ENCODE measurements at places on chromosomes 4 and X.

GRCh38 chrX:20971250-20971649 lies 403.0 kb upstream of the CNKSR2 start:
- DNase-seq = no peak

GRCh38 chr4:1231637-1232360 lies 17.1 kb downstream of the CTBP1 start:
- DNase-seq = no peak

GRCh38 chr4:20480165-20480947 lies 219.9 kb upstream of the PACRGL start:
- DNase-seq = no peak

GRCh38 chr4:5956285-5957021 lies 61.8 kb downstream of the C4orf50 start:
- DNase-seq = no peak

DNA sequence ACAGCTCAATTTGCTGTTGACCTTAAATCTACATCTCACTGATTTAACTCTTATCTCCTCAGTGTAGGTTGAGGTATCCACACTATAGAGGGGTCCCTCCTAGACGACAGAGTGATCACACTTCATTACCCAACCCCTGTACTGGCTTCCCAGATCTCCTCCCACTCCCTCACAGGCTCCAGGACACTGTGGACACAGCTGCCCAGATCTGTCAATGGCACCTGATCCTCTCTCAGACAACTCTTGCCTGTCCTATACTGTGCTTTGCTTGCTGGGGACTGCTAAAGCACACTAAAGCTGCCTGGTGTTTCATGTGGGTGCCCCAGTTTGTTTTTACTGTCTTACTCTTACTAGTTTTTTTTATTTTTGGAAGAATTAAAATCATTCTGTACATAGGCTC lies 27.9 kb downstream of the RAB40AL start:
- DNase-seq = peak; percentile 0

DNA sequence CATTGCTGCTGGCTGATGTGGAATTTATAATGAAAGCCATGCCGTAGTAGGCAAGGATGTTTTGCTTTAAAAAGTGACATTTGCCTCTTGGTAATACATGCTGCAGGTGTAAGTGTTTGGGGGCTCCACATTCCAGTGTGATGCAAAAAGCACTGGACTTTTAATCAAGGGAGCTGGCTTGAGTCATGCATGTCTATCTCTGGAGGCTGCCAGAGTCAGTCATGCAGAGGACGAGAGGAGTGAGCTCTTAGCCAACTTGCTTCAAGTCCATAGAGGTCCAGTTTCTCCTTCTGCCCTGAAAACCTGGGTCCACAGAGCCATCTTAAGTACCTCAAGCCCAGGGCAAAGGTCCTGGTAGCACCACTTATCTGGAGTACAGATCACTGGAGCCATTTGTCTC lies 11.6 kb upstream of the CXCL13 start:
- DNase-seq = no peak

GRCh38 chrX:24774650-24775049 lies 80.9 kb downstream of the POLA1 start:
- no peak for DNase-seq

DNA sequence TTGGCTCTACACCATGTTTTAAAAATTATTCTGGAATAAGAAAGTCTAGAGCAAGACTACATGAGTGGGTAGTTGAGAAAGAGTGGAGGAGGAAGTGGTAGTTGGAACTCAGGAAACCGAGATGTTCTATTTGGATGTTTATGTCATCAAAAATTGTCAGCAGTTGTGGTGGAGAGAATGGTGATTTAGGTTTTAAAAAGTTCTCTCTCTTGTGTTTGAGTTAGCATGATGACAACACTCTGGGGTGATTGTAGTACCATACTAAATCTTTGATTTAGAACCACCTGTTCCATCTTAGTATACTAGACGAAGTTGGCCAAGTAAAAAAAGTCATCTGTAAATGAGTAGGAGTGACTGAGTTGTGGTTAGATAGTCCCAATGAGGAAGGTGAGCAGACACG lies 40.7 kb downstream of the KLHL2 start:
- no peak for DNase-seq

DNA sequence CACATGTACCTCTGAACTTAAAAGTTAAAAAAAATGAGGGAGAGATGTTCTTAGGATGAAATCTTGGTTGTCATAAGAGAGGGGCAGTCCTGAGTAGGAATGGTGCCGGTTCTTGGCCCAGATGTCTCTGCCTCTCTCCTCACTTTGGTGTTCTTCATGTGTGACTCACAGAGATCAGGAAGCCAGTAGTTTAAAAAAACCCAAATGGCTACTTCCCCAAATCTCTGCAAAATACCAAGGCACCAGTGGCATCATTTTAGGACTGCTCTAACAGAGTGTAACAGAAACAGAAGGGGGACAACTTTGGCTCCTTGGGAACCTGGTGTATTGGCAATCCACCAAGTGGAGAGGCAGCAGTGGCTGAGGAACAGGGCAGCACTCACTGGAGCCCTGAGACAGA lies 116.8 kb downstream of the SCD5 start:
- no peak for DNase-seq

GRCh38 chrX:9871701-9872268 lies 85.6 kb downstream of the SHROOM2 start:
- no peak for DNase-seq

- no peak for DNase-seq
These were observed 793 bp downstream of the TSPAN7 start for GRCh38 chrX:38561951-38562719.

GRCh38 chrX:69226459-69227158 lies 61.4 kb upstream of the PJA1 start:
- no peak for DNase-seq

DNA sequence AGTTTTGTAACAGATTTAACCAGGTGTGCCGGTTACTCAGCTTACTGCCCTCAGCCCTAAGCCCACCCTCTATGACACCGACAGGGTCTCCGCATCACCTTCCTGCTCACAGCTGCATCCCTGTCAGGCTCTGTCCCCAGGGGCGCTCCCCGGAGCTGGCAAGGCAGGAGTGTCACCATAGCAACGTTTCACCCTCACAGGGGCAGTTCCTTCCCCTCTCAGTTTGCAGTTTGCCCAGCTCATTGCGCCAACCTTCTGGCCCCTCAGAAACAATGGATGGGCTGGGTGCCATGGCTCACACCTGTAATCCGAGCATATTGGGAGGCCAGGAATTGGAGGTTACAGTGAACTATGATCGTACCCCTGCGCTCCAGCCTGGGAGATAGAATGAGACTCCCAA lies 42.6 kb downstream of the RGS12 start:
- no peak for DNase-seq

- no peak for DNase-seq
These were observed 36.3 kb downstream of the IL21 start for GRCh38 chr4:122584519-122584918.

DNA sequence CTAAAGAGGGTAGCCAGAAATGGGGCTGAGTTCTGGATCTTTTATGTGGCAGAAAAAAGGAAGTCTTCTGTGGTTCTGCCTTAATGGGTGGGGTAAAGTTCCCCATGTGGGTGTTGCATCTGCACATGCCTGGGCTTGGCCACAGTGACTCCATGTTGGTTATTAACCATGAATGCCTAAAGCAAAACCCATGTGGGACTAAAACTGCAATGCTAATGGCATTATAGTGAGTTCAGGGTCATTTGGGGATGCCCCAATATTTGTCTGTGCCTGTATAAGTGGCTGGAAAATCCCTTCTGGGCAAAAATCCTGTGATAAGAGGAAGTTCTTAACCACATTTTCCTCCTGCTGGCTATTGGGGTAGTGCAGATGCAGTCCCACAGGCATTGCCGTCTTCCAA lies 857.4 kb downstream of the FAT4 start:
- no peak for DNase-seq

GRCh38 chr4:105845559-105845958 lies 49.7 kb upstream of the NPNT start:
- DNase-seq = no peak

DNA sequence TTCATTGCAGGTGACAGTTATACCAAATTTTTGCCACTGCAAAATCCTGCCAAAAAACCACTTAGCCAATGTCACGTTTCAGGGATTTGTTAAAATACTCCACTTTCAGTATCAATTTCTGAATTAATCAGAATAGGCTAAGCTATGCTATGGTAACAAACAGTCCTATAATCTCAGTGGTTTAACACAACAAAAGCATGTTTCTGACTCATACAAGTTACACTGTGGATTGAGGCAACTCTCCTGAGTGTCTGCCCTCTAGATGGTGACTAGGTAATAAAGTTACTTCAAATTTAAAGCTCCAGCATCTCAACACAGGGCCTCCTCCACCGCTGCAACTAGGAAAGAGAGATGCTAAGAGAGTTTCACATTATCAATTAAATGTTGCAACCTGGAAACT lies 23.0 kb upstream of the RADX start:
- DNase-seq = no peak

GRCh38 chr4:158201876-158202275 lies 8.4 kb upstream of the TMEM144 start:
- DNase-seq = no peak

DNA sequence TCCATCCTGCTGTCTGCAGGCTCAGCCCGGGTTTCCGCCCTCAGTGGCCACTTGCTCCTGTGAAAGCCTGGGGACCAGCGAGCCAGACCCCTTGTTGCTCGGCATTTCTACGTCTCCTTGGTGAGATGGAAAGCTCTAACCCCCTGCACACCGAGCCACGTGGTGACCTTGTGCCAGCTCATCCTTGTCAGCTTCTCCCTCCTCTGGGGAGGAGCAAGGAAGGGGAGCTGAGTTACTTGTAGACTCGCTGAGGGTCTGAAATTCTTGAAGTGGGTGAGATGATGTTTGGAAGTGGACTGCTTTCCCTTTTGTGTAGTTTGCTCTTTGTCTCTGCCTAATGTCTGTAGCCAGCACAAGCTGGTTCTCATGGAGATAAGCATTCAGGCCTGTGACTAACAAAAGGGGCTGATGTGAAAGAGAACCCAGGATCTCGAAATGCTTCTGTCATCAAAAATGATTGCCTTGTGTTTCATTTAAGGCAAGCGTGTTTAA lies 29.3 kb downstream of the RGS12 start:
- DNase-seq = no peak

DNA sequence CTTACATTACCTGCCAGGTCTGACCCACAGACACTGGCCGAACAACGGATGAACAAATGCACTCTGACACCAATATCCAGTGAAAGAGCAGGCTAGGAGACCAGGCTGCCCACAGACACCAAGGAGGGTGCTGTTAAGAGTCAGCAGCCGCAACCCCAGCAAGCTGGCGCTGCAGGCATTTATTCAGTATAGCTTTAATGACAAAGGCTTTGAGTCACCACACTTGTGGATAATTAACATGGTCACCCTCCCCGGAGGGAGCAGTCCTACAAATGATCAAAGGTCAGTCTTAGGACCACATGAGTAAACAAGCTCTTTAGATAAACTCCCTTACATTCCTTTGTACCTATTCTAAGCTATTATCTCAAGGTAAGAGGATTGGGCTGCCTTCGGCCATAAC lies 368.5 kb upstream of the GRID2 start:
- no peak for DNase-seq

- DNase-seq = no peak
These were observed 18.2 kb downstream of the BCOR start for GRCh38 chrX:40079572-40079971.

DNA sequence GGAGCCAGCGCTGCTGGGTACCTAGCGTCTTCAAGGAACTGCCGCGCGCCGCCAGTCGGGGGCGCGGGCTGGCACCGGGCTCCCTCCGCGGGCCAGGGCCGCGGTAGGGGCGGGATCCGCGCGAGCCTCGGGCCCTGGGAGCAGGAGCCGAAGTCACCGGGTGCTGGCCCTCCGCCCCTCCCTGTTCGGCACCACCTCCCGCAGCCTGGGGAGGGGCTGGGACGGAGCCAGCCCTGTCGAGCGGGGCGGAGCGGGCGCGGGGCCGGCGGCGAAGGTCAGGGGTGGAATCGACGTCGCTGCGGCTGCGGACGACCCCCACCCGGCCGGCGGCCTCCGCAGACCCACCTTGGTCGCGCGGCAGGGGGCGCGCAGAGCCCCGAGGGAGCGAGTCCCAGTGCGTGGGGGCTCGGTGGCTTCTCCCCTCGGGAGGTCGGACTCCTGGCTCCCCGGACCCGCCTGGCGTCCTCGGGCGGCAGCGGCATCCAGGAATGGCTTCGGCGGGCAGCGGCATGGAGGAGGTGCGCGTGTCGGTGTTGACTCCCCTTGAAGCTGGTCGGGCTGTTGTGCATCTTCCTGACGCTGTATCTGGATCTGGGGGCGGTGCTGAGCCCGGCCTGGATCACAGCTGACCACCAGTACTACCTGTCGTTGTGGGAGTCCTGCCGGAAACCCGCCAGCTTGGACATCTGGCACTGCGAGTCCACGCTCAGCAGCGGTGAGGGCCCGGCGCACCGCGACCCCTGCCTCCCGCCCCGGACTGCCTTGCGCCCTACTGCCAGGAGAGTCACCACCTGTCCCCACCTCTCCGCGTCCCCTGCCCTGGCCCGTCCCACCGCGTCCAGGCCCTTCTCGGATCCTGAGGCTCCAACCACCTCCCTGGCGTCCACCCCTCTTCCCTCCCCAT lies 50.5 kb upstream of the FAM47C start:
- DNase-seq = no peak

DNA sequence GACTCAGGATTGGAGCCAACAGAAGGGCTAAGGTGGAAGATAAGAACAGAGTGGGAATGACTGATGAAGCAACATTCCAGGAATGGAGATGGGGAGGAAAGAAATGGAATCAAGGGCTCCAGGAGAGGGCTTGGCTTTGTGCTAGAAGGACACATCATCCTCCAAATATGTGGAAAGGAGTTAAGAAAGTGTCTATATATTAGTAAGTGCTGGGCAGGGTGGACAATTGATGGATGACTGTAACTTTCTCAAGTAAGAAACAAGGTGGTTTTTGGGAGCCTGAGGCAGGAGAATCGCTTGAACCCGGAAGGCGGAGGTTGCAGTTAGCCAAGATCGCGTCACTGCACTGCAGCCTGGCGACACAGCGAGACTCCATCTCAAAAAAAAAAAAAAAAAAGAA lies 71.6 kb upstream of the NFKB1 start:
- no peak for DNase-seq

DNA sequence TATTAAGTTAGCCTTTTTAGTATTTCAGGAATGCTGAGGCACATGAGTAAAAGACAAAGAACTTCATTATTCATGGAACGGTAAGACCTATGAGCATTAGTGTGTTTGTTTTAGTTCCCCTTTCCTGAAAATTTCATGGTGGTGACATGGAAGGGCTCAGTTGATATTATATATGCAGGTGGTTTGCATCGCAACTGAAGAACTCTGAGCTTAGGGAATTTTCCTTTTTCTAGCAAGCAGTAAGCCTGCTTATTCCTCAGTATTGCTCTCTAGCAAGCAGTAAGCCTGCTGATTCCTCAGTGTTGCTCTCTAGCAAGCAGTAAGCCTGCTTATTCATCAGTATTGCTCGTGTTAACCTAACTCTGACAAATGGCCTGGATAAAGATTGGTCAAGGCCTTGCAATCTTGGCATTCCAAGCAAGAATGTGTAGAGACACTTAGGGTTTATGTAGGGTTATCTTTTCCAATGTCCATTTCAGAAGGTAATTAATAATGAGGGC lies 37.7 kb upstream of the MAGEB18 start:
- DNase-seq = no peak

GRCh38 chrX:2658585-2659292 lies 32.4 kb upstream of the CD99 start:
- no peak for DNase-seq
